ENCODE measurements at places on chromosomes 16 and 17. TPM values are rescaled to one million over a fixed set of nuclear protein-coding genes. Genes with fewer than 3 reads are reported as not detected.

EME2 gene
- 4.9 TPM for total RNA-seq

ADAMTS18 gene
- total RNA-seq, result 0.49 TPM

RND2 gene
- 3.7 TPM for total RNA-seq

PERCC1 gene
- not detected for total RNA-seq

KIF1C gene
- 9.1 TPM for total RNA-seq

CUEDC1 gene
- 9.1 TPM for total RNA-seq

NME3 gene
- 23.8 TPM for total RNA-seq

CCDC47 gene
- 46.2 TPM for total RNA-seq

CETP gene
- 0.74 TPM for total RNA-seq

SULT1A3 gene
- total RNA-seq, result 2.7 TPM

KRTAP4-9 gene
- not detected for total RNA-seq

CES1 gene
- total RNA-seq, result 2.2 TPM

CISD3 gene
- total RNA-seq, result 0.98 TPM

SLC9A5 gene
- 1.2 TPM for total RNA-seq

CTRB1 gene
- total RNA-seq, result not detected

C17orf50 gene
- total RNA-seq, result not detected

LMF1 gene
- total RNA-seq, result 10.6 TPM

METTL23 gene
- 12.0 TPM for total RNA-seq

NLGN2 gene
- total RNA-seq, result 27.0 TPM

NTN3 gene
- total RNA-seq, result 3.2 TPM

PROCA1 gene
- 3.4 TPM for total RNA-seq

MYH11 gene
- 0.98 TPM for total RNA-seq

PRRT2 gene
- total RNA-seq, result 21.9 TPM

HSD17B2 gene
- total RNA-seq, result 0.74 TPM

All from temporal lobe (tissue), 4 donors.